Naive thymus-derived CD8-positive, alpha-beta T cell (primary cell): ENCODE measurements at places on chromosomes 2 and 18. TPM values are rescaled to one million over a fixed set of nuclear protein-coding genes. Genes with fewer than 3 reads are reported as not detected.

MATN3 gene
- not detected for total RNA-seq

VAPA gene
- 121 TPM for total RNA-seq

INO80B gene
- total RNA-seq = 93.8 TPM

ALKAL2 gene
- total RNA-seq = not detected

MERTK gene
- total RNA-seq = 0.69 TPM

IMMT gene
- total RNA-seq = 79.7 TPM

PLEKHH2 gene
- 5.7 TPM for total RNA-seq

ACMSD gene
- not detected for total RNA-seq

TTC27 gene
- total RNA-seq = 22.1 TPM

EHD3 gene
- total RNA-seq = 3.6 TPM

NHEJ1 gene
- 17.0 TPM for total RNA-seq

TRABD2A gene
- total RNA-seq = 165 TPM

IL36G gene
- not detected for total RNA-seq

OTOS gene
- not detected for total RNA-seq

SERPINB10 gene
- not detected for total RNA-seq

HOXD13 gene
- not detected for total RNA-seq

RBKS gene
- 1.8 TPM for total RNA-seq

B3GNT7 gene
- 0.68 TPM for total RNA-seq

CPS1 gene
- total RNA-seq = 0.49 TPM

ABCA12 gene
- total RNA-seq = not detected

GKN1 gene
- not detected for total RNA-seq
